ENCODE measurements at places on chromosomes 13 and 19.

GRCh38 chr19:6540918-6541689 is 10.3 kb downstream of the TNFSF9 start:
- DNase-seq, result peak; percentile 5

DNA sequence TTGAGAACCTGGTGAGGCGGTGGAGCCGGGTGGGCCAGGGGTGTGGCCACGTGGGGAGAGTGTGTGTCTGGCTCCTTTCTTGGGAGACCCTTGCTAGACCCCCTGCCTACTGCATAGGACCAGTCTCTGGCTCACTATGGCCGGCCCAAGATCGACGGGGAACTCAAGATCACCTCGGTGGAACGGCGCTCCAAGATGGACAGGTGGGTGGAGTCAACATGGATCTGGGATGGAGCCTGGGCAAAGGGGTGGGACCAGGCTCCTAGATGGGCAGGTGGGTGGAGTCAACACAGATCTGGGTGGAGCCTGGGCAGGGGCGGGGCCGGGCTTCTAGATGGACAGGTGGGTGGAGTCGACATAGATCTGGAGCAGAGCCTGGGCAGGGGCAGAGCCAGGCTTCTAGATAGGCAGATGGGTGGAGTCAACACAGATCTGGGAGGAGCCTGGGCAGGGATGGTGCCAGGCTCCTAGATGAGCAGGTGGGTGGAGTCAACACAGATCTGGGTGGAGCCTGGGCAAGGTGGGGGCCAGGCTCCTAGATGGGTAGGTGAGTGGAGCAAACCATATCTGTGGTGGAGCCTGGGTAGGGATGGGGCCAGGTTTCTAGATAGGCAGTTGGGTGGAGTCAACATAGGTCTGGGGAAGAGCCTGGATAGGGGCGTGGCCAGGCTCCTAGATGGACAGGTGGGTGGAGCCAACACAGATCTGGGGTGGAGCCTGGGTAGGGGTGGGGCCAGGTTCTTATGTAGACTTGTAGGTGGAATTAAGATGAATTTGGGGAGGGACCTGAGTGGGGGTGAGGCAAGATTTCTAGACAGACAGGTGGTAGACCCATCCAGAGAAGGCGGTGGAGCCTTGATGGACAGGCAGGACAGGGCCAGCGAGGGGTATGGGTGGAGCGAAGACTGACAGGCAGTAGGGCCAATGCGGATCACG is 56.5 kb downstream of the VAV1 start:
- peak; percentile 58 for DNase-seq

GRCh38 chr13:42821437-42821836 is 40.1 kb downstream of the FAM216B start:
- DNase-seq, result no peak

GRCh38 chr13:76822698-76823267 is 63.4 kb downstream of the KCTD12 start:
- DNase-seq, result peak; percentile 22

DNA sequence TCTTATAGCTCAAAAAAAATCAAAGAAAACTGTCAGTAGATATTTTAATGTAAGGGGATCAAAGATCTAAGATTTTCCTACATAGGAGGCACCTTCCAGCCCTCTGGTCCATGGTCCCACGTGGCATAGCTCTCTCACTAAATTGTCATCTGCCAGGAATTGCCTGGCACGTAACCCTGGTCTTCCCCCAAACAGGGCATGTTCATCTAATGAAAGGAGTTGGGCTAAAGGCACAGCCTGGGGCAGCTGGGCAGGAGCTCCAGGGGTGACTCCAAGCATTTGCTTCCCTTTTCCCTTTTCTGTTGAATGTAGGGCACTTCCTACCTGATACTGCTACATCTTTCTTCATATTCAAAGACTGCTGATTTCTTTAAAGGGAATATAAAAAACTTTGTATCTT is 148.7 kb downstream of the COL4A1 start:
- DNase-seq, result no peak

DNA sequence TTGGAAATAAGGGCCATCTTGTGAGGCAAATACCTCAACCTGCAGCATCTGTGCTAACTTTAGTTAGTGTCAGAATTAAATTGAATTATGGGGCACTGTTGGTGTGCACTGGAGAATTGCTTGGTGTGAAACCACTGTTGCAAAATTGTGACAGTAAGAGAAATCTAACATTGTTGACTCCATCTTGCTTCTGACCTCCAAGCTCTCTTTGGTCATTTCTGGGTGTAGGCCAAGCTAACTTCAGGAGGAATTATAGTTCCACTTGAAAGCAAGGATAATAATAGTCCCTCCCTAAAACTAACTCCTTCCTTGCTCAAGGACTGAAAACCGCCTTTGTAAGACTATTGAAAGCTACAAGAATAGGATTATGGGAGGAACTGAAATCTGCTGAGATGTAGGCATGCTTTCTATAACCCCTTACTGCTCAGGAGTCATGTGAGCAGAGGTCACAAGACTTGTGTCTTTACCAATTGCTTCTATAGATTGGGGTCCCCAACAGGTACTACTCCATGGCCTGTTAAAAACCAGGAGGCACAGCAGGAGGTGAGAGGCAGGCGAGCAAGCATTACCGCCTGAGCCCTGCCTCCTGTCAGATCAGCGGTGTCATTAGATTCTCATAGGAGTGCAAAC is 24.9 kb upstream of the GAS6 start:
- DNase-seq, result no peak

GRCh38 chr13:50474088-50474662 is 369.3 kb downstream of the DLEU7 start:
- no peak for DNase-seq

DNA sequence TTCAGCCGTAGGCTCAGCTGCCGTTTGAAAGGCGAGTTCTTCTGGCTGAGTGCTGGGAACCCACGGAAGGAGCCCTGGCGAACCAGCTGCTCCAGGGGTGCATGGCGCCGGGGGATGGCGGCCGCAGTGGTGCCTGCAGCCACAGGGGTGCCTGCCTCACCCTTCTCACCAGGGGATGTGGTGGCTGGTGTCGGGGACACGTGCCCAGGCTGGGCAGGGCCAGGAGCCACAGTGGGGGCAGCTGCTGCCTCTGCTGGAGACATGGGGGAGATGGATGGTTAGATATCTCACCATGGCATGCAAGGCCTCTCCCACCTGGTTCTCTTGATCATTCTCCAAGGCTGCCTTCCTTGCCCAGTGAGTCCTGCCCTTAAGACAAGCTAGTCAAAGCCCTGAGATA is 17.1 kb downstream of the NUMBL start:
- no peak for DNase-seq

DNA sequence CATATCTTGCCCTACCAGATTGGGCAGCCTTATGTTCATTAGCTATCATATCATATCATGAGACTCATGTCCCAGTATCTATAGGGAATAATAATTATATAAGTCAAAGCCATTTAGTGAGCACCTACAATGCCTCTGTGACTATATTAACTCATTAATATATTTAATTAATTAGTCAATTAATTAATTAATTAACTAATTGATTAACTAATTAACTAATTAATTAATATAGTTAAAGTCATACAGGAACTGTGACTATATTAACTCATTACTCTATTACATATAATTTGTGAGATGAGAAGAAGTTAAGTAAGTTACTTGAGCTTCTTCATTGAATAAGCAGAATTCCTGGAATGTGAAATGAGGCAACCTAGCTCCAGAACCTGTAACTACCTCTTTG is 588.3 kb upstream of the SLITRK1 start:
- DNase-seq, result no peak

- DNase-seq, result no peak
Measured at GRCh38 chr13:110421061-110421460, 114.0 kb downstream of the COL4A2 start.

DNA sequence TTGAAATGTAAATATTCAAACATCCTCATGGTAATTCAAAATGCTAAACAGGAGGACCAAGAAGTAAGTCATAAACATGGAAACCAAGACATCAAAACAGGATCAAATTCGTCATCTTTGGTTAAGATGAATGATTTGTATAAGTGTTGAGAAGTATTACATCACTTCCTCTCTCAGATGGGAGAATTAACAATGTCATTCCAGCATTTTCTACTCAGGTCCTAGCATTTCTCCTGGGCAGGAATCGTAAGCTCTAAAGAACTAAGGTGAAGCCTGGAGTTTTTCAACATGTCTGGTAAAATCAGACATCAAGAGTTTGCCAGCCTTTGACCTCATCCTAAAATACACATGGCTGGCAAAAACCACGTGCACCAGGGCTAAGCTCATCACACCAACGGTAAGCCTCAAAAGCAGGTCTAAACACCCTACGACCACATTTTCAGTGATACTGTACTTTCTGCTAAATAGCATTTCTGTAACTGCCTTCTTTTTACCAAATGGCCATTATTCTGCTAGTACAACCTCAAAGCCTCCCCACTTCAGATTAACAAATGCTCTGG is 24.8 kb downstream of the RANBP3 start:
- no peak for DNase-seq

GRCh38 chr13:100658363-100658762 is 16.2 kb downstream of the TMTC4 start:
- DNase-seq, result no peak

All from GM13977 (cell line).